ACHN (cell line): ENCODE measurements at places on chromosomes 5 and 9.

GRCh38 chr9:136748666-136749611, 614 bp upstream of the LCN6 start:
- DNase-seq: no peak

- DNase-seq: no peak
Measured at GRCh38 chr9:123965801-123966686, 36.1 kb upstream of the DENND1A start.

GRCh38 chr5:150639377-150639692, 1.1 kb upstream of the SYNPO start:
- DNase-seq: no peak

- DNase-seq: peak; percentile 66
Measured at GRCh38 chr5:93717162-93717561, 24.2 kb downstream of the POU5F2 start.

GRCh38 chr9:132167192-132167591, 5.3 kb downstream of the NTNG2 start:
- no peak for DNase-seq

DNA sequence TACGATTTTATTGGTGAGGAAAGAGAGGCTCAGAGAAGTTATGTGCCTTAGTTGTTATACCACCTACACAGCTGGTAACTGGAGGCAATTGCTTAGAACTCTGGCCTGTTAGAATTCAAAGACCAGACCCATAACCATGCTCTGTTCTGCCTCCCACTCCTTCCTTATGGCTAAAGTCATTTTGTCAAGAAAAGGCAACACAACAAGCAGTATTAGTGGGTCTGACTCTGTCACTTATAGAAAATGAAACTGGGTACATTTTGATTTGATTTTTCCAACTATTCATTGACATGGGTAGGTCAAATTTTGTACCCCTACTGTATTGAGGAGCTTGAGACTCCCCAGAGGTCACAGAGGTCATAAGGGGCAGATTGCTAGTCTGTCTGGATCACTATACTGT, 44.5 kb upstream of the NR3C1 start:
- no peak for DNase-seq

GRCh38 chr9:110129425-110129824, 78.5 kb downstream of the C9orf152 start:
- DNase-seq: no peak

DNA sequence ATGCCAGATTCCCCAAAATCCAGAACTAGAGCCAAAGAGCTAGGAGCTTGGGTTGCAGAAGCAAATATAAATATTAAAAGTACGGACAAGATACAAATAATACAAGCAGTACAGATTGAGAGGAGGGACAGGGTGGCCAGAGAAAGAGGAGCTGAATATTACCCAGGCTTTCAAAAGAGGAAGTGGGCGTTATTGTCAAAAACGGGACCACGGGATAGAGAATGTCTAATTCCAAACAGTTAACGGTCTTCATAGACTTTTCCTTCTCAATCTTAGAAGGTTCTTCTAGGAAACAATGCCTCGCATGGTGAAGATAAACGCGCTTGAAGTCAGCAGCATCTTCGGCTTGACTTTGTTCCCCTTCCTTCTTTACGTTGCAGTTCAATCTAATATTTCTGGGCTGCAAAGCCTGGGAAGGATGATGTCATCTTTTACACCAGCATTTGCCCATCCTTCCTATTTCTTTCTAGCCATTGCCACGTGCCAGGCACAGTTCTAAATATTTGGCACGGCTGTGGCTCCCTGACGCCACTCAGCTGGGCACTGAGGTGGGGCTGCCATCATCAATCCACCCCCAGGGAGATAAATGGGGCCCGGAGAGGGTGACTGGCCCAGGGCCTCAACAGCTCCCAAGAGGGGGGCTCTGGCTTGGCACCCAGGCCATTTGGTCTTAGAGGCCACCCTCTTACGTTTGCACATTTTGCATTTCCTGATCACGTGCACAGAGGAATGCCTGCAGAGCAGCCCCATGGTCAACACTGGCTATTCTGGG, 16.3 kb upstream of the OLFM1 start:
- DNase-seq: no peak

DNA sequence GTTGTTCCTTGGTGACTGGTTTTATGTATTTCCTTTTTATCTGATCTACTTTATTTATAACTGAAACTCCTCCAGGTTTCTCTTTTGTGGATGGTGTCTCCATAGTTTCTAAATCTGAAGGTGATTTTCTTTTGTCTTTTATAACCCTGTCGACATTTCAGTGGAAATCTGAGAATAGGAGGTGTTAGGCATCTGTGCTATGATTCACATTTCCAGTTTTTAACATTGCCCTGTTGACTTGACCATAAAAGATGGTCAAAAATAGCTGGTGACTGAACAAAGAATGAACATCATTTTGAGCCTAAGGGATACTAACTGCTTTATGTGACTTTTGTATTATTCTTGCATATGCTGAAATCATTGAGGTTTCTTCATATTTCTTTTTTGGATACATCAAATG, 190.5 kb downstream of the PCSK1 start:
- no peak for DNase-seq

- no peak for DNase-seq
Measured at GRCh38 chr5:73126957-73127356, 6.6 kb downstream of the TMEM171 start.

DNA sequence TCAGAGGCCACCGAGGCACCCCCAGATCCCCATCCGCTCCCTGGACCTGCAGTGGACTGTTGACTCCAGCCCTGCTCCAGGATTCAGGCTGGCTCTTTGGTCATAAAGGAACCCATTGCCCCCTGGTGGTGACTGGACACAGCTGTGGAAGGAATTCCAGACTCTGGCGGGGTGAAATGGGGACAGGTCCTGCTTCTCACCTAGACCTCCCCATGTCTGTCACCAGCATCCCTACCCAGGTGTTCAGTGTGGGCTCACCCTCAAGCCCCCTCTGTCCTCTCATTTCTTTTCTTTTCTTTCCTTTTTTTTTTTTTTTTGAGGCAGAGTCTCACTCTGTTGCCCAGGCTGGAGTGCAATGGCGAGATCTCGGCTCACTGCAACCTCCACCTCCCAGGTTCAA, 25.5 kb upstream of the STXBP1 start:
- peak; percentile 79 for DNase-seq

GRCh38 chr5:155616779-155617392, 603.3 kb downstream of the KIF4B start:
- peak; percentile 40 for DNase-seq

GRCh38 chr5:42274913-42275312, 148.3 kb upstream of the GHR start:
- no peak for DNase-seq

- peak; percentile 75 for DNase-seq
Measured at GRCh38 chr5:82601077-82601476, 322.9 kb upstream of the RPS23 start.

- DNase-seq: no peak
Measured at GRCh38 chr5:41978676-41979075, 53.6 kb downstream of the FBXO4 start.

DNA sequence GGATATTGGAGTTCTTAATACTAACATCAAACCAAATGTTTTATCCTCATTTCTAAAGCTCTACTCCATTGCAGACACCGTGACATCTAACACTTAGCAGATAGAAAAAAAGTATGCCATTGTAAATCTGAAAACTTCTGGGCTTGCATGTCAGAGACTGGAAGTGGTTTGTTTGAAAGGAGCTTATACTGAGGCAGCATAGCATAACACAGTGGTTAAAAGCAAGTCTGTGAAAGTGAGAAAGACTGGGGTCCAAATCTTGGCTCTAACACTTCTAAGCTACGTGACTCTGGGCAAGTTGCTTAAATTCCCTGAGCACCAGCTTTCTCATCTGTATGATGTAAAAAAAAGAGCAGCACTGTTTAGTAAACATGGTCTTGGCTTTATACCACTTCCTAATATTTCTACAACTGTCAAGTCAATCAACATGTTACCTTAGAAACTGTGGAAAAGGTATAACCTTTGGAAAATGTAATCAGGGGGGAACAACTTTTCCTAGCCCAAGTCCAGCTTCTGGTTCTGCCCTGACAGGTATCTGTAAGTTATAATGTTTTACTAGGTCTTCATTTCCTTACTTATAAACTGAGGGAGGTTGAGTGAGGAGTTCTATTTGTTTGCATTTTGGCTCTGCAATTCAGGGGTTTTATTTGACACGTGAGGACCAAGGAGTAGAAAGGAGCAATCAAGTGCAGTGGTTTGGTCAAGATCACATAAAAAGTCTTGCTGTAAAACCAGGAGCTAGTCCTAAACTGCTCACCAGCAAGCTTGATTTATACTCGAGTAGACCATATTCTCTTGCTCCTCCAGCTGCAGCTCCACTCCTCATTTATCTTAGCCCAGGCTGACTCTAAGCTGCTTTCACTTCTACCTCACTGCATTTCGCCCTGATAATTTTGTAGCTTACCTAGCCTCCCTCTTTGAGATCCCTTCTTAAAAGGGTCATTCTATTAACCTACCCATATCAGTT, 541.0 kb downstream of the RAB3C start:
- no peak for DNase-seq

DNA sequence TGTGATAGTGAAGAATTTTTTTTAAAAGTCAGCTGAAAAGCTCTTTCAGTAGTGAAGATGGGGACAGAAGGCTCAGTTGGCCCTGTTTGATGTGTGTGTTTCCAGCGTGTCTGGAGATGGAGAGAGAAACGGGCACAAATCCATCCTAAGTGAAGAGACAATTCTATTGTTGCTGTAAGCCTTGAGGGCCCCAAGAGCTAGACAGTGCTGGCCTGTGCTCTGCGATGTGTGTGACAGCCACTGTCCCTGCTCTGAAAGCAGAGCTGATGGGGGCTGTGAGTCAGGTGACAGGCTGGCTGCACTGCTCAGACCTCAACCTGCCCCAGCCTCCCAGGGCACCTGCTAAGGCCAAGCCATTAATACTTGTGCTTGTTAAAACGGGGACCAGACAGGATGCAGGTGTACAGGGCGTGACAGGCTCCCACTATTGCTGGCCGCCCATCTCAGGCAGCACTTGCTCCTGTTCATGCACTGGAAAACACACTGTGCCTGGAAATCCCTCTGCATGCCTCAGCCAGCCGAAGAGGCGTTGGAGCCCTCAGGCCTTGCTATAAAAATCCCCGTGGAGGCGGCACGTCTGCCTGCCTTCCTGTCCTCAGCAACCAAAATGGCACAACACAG, 44.6 kb upstream of the SEMA4D start:
- DNase-seq: no peak

- DNase-seq: peak; percentile 91
Measured at GRCh38 chr9:92242260-92243136, 51.0 kb downstream of the IARS1 start.

DNA sequence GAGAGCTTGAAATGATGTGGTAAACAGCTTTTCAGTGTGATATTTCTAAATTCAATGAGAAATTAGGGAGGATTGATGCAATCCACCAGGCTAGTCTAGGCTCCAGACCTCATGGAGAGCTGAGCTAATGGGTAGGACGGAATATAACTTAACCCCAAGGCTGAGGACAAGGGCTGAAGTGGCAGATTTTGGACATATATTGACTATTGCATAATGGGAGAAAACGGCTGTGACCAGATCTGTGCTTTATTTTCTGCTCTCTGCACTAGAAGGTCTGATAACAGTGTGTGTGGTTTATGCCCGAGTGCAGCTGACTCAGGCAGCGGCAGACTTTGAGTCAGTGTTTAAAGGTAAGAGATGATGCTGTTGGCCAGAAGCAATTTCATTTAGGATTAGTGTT, 70.6 kb downstream of the ACTBL2 start:
- peak; percentile 30 for DNase-seq

GRCh38 chr5:151295791-151296477, 7.6 kb downstream of the SLC36A3 start:
- DNase-seq: no peak

GRCh38 chr5:56822981-56823380, 7.6 kb downstream of the MAP3K1 start:
- DNase-seq: no peak
